Activated CD4-positive, alpha-beta T cell treated with anti-CD3 and anti-CD28 coated beads, Interleukin-2, amount 50 U/mL, for 1 hour (primary cell): ENCODE measurements at places on chromosomes 7 and 10.

DNA sequence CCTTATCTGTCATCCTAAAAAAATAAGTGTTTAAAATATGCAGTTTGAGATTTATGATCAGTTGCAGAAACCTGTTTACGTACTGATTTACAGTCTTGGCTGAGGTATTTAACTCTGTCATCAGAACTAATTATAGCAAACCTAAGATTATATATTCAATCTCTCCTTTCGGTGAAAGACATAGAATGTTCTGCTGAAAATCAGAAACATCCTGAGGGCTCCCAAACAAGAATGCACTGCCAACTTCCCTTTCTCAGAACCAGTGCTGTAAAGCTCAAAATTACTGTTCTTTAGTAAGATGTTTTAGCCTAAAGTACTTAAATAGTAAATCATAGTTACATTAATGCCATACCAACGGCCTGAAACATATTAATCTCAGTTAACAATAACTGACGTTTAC is 34.3 kb downstream of the FAM204A start:
- no peak for DNase-seq

GRCh38 chr7:41786404-41786803 is 83.5 kb upstream of the INHBA start:
- no peak for DNase-seq

GRCh38 chr7:98868450-98868849 is 1.4 kb downstream of the TMEM130 start:
- no peak for DNase-seq

GRCh38 chr7:132897093-132897687 is 184.7 kb downstream of the CHCHD3 start:
- DNase-seq = no peak

- DNase-seq = no peak
Measured at GRCh38 chr10:110443239-110444003, 54.3 kb upstream of the DUSP5 start.

- DNase-seq = no peak
Measured at GRCh38 chr10:7475046-7475911, 64.4 kb upstream of the SFMBT2 start.

GRCh38 chr10:89062861-89063260 is 72.3 kb downstream of the FAS start:
- DNase-seq = no peak

GRCh38 chr10:79239275-79239779 is 107.9 kb upstream of the PPIF start:
- no peak for DNase-seq
